LHCN-M2 (cell line): ENCODE measurements at places on chromosomes 3 and 15. TPM values are rescaled to one million over a fixed set of nuclear protein-coding genes. Genes with fewer than 3 reads are reported as not detected.

The STIMATE gene
- total RNA-seq = 13.6 and 22.2 TPM in 2 replicates

The ZDHHC19 gene
- total RNA-seq = not detected in 2 replicates

The GHSR gene
- total RNA-seq = not detected in 2 replicates

The LEKR1 gene
- total RNA-seq = 0.34 and 1.5 TPM in 2 replicates

The CHST2 gene
- 20.1 and 30.3 TPM in 2 replicates for total RNA-seq

The SPINK8 gene
- total RNA-seq = not detected in 2 replicates

The NMNAT3 gene
- total RNA-seq = not detected in 2 replicates

The UROC1 gene
- total RNA-seq = not detected in 2 replicates
